Glutamatergic neuron (in vitro differentiated cells): ENCODE measurements at places on chromosomes 1 and 21. TPM values are rescaled to one million over a fixed set of nuclear protein-coding genes. Genes with fewer than 3 reads are reported as not detected.

GRCh38 chr1:17335821-17336710 lies 28.1 kb downstream of the PADI4 start:
- H3K36me3 ChIP-seq: no peaks in the 10 kb centered on the region
- no peaks in the 10 kb centered on the region for H3K4me1 ChIP-seq
- no peak overlapping the region for H3K27ac ChIP-seq

GRCh38 chr1:204242920-204243319 lies 29.1 kb upstream of the GOLT1A start:
- no peaks in the 10 kb centered on the region for H3K4me1 ChIP-seq
- no peak overlapping the region for H3K4me3 ChIP-seq
- peaks cover 2% of the 10 kb centered on the region for H3K27me3 ChIP-seq

GRCh38 chr1:228378090-228378872 lies 28.4 kb downstream of the TRIM11 start:
- peaks cover 13% of the 10 kb centered on the region for H3K27me3 ChIP-seq
- no peak overlapping the region for H3K27ac ChIP-seq
- H3K36me3 ChIP-seq: no peaks in the 10 kb centered on the region
- H3K4me3 ChIP-seq: peak overlapping the region; percentile 88

DNA sequence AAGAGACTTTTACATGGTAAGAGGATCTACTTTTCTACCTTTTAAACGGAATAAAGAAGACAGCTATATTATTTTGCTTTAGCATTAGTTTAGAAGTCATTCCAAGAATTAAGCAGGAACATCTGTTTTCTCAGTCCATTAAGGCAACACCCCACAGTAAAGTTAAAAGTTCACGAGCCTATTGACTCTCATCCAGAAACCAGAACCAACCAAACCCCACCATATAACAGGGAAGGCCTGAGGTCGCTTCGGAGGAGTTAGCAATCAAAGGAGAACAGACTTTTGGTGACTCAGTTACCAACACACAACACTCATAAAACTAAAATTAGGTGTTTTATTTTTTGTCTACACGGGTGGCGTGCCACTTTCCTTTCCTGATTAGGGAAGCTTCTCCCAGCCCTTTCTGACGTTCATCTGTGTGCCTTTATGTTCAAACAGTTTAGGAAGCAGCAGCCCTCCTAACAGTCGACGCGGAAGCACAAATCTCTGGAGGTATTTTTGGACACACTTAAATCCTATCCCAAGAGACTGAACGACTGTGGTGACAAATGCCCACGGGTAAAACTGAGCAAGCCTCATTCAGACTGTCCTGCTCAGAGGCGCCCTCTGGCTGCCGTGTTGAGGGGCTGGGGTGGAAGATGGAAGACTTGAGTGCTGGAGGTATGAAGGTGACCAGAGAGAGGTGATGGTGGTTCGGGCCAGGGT lies 8.6 kb upstream of the PLA2G2C start:
- peaks cover 3% of the 10 kb centered on the region for H3K4me1 ChIP-seq
- no peak overlapping the region for H3K27ac ChIP-seq
- DNase-seq: peak; percentile 78
- no peaks in the 10 kb centered on the region for H3K36me3 ChIP-seq

Gene CFHR3
- not detected for total RNA-seq
